ENCODE measurements at places on chromosomes 1 and 21. TPM values are rescaled to one million over a fixed set of nuclear protein-coding genes. Genes with fewer than 3 reads are reported as not detected.

The AJAP1 gene
- 0.08 TPM for total RNA-seq

The PRELP gene
- total RNA-seq = 6.6 TPM

The OVAAL gene
- not detected for total RNA-seq

The DCST2 gene
- 1.5 TPM for total RNA-seq

The HFM1 gene
- total RNA-seq = 0.47 TPM

The IFNLR1 gene
- total RNA-seq = 11.3 TPM

The LRRC39 gene
- total RNA-seq = not detected

The NPHS2 gene
- 0.20 TPM for total RNA-seq

The ATG4C gene
- total RNA-seq = 6.8 TPM

The KRTAP19-1 gene
- not detected for total RNA-seq

The CSF3R gene
- 2.5 TPM for total RNA-seq

The S100A3 gene
- total RNA-seq = not detected

GRCh38 chr1:93114391-93114790, 35.3 kb downstream of the MTF2 start:
- DNase-seq = no peak

GRCh38 chr1:7839526-7839925, 13.3 kb downstream of the UTS2 start:
- no peak for DNase-seq

- DNase-seq = no peak
Observed at GRCh38 chr1:165303386-165303785, 53.1 kb downstream of the LMX1A start.

DNA sequence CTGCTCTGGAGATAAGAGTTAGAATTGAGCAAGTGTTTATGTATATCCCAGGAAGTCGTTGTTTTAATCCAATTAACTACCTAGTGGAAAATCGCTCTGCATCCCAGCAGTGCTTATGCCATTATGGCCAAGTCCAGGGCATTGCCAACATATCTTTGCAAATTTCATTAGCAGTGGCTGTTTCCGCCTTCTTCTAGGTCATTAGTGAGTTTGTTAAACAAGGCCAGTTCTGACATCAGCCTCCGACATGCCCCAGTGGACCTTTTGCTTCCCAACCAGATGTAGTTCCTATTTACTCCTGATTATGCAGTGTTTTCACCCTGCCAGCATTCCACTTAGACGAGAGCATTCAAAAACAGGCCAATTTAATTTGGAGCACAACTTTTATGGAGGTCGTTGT, 106.8 kb upstream of the FAM78B start:
- DNase-seq = no peak

- no peak for DNase-seq
Observed at GRCh38 chr1:77316966-77317365, 35.1 kb downstream of the AK5 start.

GRCh38 chr1:7596126-7596965, 174.8 kb upstream of the VAMP3 start:
- DNase-seq = no peak

DNA sequence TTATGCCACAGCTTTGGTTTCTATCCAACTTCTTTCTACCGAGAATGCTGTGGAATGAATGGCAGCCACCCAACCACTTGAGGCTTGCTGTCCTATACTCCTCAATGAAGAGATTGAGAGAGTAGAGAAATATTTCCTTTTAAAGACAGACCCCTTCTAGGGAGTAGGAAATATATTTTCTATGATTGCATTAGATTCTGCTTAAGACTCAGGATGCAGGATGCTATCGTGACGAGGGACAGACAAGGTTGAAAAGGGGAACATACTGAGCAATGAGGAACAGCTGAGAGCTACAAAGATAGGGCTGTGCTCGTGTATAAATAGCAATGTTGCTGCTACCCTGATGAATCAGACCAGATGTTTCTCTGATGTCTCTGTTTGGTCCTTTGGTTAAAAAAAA, 7.1 kb upstream of the RASAL2 start:
- no peak for DNase-seq

GRCh38 chr1:201223852-201224665, 33.4 kb downstream of the IGFN1 start:
- DNase-seq = no peak

GRCh38 chr1:152186556-152187285, 27.7 kb upstream of the RPTN start:
- no peak for DNase-seq

GRCh38 chr21:35208810-35209517, 159.9 kb upstream of the RUNX1 start:
- DNase-seq = no peak

- DNase-seq = peak; percentile 88
Observed at GRCh38 chr21:44300262-44300959, 558 bp downstream of the PFKL start.

DNA sequence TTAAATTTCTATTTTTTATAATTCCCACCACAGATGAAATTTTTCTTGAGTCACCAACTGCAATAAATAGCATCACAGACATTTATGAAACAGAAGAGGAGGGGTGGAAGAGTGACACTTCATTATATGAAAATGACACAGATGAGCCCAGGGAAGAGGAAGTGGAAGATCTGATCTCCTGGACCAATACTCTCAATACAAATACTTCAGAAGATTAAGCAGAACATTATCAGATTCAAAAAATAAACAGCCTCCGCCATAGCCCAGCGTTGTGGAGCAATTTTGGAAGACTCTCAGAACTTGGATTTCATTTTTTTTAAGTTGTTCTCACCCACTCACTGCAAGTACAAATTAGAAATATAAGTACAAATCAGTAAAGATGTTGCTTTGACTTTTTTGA, 63.6 kb downstream of the UBE2U start:
- no peak for DNase-seq

DNA sequence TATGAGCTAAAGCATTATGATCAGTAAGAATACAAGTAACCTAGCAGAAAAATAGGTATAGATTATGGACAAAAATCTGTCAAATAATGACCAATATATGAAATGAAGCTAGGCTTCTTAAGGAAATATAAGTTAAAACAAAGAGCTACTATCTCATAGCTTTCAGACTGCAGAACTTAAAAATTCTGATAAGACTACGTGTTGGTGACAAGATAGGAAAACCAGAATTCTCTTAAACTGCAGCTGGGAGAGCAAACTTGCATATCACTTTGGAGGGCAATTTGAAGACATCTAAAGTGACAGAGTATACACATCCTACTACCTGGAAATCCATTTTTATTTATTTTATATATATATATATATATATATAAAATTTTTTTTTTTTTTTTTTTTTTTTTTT, 65.5 kb downstream of the LTN1 start:
- no peak for DNase-seq

- no peak for DNase-seq
Observed at GRCh38 chr1:213371847-213372619, 321.0 kb downstream of the RPS6KC1 start.

GRCh38 chr1:162913345-162913744, 52.4 kb upstream of the CCDC190 start:
- no peak for DNase-seq

DNA sequence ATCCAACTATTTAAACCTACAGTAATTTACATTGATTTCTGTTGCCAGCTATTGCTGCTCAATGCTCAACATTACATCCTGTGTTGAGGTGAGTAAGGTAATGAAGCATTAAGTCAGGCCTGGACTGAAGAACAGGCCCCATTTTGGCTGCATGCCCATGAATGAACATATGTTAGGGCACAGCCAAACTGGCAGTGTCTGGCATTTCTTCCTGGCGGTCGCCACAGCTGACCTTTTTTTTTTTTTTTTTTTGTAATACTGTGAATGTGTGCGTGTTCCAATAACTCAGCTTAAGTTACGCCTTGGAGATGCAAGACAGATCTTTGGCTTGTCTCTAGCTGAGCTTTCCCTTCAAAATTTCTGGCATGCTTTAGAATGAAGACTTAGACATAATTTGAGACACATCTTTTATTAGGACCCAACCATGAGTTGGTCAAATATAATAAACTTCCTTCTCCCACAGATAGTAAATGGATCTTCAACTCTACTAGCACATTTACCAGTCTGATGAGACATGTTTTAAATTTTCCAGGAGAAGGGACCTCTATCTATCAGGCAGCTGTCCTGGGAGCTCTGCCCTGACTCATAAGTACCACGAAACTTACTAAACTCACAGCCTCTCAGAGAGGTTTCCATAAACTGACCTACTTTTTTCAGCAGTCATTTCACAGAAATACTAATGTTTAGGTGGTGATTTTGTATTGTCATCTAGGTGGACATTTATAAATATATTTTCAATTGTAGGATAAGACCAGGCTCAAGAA, 341.1 kb upstream of the RUNX1 start:
- no peak for DNase-seq

DNA sequence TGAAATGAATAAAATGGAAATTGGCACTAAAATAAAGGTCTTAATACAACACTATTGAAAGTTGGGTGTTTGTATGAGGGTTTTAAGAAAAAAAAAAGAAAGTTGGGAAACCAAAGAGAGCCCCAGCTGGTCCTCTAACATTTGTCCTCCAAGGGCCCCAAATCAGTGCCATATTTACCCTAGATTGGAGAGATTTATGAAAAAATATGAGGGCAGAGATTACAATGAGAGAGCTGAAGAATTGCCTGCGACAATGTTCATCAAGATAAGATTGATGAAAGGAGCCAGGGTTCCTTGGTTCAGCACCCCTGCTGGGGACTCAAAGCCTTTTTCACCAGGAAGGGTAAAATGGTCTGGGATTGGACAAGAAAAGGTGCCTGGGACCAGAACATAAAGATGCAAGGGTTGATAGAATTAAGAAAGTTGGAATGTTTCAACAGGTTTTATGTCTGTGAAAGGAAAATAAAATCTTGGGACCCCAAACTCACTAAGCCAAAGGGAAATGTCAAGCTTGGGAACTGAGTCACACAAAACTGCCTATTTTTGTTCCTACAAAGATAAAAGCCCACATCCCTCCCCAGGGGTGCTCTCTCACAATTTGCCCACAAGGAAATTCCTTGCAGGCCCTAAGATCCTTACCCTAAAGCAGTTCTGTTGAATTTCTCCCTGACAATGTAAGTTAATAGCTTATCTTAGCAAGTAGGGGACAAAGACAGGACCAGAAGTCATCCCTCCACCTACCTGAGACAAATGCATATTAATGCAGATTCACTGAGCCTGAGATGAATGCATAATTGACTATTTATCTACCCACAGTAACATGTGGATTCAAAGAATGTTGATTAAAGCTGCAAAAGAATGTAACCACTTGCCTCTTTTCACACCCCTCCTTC, 26.8 kb downstream of the CBR1 start:
- no peak for DNase-seq

DNA sequence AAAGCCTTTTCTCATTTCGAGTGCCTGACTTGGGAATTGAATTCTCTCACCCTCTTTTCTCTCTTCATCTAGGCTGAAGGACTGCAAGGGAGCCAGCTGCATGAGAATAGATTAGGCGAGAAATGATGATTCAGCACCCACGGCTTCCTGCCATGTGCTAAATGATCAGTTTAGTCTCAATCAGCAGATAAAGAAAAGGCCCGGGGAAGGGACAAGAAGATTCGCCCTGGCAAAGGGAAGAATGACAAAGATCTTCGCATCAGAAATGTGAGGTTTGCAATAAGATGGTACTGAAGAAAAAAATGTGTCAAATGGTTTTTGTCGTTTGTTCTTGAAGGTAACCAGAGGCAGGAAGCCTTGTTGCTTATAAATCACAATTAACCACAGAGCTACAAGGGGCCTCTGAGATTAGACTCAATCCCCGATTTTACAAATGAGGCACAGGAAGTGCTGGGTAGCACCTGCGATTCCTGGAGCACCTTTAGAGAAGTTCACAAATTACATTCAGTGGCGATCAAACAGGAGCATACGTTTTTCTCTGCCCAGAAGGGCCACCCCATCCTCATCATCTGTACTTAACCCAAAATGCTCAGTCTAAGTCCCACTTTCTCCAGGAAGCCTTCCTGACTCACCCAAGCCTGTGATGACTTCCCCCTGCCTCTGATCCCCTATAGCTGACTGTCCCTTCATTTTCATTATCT, 183.4 kb downstream of the ZNF281 start:
- no peak for DNase-seq

DNA sequence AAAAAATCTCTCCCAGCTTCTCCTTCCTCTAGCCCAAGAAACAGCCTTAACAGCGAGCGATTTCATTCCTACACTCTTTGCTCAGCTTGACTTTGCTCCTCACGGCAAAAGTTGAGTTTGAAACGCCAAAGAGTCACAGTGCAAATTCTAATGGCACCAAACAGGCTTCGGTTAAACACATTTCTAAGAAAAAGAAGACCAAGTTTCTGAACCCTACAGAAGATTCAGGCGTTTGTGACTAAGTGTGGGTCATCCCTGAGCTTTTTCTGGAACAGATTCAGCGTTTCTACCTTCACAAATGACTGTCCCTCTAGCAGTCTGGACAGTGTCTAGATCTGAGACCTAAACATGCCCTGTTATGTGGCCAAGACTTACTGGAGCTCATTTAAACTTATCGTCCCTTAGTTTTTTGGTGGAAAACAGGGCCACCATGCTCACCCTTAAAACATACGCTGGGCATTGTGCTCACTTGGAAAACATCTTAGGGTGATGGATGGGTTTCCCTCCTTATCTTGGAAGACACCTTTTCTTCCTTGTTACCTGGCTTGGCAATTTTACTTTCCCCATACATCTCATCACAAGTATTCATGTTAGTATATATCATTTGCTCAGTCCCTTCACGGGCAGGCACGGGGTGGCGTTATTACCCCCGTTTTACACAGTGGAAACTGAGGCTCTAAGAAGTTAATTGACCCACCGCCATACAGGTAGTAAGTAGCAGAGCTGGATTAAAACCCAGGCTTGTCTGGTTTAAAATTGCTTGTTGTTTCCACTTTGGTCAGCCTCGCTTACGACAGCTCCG, 1.0 kb downstream of the C1orf198 start:
- no peak for DNase-seq

DNA sequence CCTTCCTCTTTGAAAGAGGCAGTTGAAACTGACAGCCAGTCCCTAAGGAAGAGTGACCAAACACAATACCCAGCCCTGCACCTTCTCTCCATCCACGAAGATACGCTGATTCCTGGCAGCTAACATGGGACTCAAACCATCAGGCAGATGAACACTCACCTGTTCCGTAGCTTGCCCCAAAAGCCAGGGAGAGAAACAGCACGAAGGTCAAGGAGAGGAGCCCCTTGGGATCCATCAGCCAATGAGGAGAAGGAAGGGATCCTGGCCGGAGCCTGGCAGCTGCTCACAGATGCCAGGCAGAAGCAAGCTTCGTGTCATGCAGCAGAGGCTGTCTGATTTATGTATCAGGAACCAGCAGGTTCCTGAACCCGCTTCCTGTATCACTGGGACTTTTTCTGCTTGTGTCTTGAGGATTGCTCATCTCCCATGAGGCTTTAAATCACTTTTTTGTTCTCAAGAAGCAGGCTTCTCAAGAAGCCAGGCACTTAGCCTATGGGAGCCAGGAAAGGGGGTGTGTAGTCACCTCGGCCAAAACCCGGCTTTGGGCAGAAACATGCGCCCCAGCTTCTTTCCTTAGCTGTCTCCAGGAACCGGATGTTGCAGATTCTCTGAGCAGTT, at the start of gene SLAMF1:
Gene SLAMF1 (minus strand): TSS at position 334 of the 618 bp plus-strand sequence. CDS start 99 bp downstream, at position 235.
- DNase-seq = no peak

DNA sequence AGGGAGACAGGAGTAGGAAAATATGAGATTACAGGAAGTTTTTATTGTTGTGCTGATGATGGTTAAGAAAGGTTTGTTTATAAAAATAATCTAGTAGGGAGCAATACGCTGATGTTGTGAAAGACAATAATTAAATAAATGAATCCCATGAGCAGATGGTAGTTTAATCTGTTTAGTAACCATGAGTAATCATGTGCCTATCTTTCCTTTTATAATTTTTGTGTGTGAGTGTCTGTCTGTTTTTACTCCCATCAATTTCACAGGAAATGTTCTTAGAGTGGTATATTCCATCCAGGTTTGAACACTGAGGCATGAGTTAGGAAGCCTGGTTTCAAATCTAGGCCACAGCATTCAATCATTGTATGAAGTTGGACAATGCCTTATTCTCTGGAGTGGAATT, 180.5 kb downstream of the OLFM3 start:
- DNase-seq = no peak

- DNase-seq = no peak
Observed at GRCh38 chr1:202684716-202685115, 25.5 kb downstream of the SYT2 start.
